NK-92 treated with Interleukin-12 subunit alpha and Interleukin-12 subunit beta, amount 100 ng/mL, for 24 hours (cell line): ENCODE measurements at places on chromosomes 7 and 10.

GRCh38 chr7:129903935-129904334 lies 48.8 kb downstream of the UBE2H start:
- no peak for DNase-seq

- no peak for DNase-seq
These were observed 271.9 kb upstream of the DGKB start for GRCh38 chr7:15174485-15174884.

GRCh38 chr10:126592901-126593300 lies 77.6 kb downstream of the C10orf90 start:
- no peak for DNase-seq

DNA sequence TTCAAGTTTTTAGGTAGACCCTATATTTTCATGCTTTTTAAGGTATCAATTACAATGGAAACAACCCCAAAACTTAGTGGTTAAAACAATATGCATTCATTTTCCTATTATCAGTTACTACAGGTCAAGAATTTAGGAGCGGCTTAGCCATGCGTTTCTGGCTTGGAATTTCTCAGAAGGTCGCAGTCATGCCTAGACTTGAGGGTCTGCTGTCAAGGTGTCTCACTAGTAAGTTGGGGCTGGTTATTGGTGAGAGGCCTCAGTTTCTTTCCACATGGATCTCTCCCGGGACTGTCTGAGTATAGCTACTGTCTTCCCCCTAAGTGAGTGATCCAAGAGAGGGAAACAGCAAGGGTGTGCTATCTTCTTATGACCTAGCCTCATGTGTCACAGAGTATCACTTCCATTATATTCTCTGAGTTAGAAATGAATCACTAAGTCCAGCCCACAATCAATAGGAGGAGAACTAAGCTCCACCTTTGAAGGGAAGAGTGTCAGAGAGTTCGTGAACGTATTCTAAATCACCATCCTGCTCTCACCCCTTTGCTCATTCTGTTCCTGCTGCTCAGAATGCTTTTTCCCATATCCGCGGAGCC lies 80.5 kb downstream of the RTKN2 start:
- DNase-seq, result no peak

- DNase-seq, result no peak
These were observed 245.0 kb downstream of the KIAA1217 start for GRCh38 chr10:24453973-24454372.

DNA sequence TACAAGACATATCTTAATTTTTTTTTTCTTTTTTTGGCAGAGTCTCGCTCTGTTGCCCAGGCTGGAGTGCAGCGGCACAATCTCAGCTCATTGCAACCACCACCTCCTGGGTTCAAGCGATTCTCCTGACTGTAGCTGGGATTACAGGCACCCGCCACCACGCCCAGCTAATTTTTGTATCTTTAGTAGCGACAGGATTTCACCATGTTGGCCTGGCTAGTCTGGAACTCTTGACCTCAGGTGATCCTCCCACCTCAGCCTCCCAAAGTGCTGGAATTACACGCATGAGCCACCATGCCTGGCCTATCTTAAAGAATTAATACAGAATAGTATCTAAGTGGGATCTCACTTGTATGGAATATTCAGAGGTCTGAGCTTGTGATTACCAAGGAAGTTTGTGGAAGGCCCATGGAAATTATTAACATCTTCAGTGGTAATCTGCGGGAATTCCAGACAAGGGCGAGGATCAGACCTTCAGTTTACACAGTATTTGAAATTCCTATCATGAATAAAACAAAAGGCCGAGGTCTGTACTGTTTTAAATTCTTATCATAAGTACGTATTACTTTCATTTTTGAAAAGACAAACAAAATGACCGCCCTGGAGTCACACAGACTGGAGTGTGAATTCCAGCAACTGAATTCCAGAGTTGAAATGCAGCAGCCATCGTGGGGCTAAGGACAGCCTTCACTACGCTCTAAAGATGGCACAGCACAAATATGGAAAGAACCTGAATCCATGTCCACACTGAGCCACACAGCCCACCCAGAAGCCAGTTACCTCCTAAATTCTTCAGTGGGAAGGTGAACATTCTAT lies 16.7 kb downstream of the GPRIN2 start:
- no peak for DNase-seq

DNA sequence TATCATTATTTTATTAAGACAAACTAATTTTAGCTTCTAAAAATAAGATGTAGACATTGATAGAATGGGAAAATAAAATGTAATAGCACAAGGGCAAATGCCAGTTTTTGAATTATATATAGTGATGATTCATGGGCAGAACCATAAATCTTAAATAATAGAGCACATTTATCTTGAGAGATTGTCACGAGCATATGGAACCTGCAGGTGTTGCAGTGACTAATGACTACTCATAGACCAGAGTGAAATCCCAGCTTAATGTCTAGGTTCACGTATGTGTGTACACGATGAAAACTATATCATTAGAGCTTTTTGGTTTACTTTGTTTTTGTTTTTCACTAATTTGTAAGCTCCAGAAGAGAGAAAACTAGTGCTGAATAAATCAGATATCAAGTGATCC lies 150.2 kb upstream of the CACNA2D1 start:
- no peak for DNase-seq

DNA sequence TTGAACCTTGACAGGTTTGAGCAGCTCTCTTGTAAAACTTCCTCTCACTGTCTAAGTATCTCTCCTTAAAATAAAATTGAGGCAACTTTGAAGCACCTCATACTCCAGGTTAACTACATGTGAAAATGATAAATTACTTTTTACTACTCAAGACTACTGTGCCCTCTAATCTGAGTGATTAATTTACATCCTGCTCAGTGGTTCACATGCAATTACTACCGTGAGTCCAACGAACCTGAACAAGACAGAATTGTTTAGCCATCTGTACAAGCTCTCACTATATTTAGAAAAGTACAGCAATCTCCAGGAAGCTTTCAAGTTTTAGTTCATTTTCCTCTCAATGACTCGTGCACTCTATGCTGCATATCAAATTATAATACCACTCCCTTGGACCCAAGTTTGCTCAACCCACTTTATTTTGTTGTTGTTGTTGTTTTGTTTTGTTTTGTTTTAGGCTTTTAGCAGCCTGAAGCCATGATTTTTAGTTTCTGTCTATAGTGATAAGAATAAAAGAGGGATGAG lies 21.2 kb downstream of the PDE1C start:
- no peak for DNase-seq

- no peak for DNase-seq
These were observed 6.1 kb upstream of the TBRG4 start for GRCh38 chr7:45117582-45117981.

GRCh38 chr10:46306516-46307184 lies 19.9 kb downstream of the ANTXRL start:
- DNase-seq, result no peak

DNA sequence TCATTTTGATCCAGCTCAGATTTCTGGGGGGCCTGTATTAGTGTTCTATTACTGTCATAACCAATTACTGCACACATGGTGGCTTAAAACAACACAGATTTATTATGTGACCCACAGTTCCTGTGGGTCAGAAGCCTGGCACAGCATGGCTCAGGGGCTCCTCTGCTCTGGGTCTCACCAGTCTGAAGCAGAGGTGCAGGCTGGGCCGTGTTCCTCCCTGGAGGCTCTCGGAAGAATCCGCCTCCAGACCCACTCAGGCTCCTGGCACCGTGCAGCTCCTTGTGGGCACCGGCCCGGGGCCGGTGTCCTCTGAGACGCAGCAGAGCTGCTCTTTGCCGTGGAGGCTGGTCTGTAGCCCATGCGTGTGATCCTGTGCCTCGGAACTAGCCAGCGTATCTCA lies 61.5 kb downstream of the RAMP3 start:
- no peak for DNase-seq

DNA sequence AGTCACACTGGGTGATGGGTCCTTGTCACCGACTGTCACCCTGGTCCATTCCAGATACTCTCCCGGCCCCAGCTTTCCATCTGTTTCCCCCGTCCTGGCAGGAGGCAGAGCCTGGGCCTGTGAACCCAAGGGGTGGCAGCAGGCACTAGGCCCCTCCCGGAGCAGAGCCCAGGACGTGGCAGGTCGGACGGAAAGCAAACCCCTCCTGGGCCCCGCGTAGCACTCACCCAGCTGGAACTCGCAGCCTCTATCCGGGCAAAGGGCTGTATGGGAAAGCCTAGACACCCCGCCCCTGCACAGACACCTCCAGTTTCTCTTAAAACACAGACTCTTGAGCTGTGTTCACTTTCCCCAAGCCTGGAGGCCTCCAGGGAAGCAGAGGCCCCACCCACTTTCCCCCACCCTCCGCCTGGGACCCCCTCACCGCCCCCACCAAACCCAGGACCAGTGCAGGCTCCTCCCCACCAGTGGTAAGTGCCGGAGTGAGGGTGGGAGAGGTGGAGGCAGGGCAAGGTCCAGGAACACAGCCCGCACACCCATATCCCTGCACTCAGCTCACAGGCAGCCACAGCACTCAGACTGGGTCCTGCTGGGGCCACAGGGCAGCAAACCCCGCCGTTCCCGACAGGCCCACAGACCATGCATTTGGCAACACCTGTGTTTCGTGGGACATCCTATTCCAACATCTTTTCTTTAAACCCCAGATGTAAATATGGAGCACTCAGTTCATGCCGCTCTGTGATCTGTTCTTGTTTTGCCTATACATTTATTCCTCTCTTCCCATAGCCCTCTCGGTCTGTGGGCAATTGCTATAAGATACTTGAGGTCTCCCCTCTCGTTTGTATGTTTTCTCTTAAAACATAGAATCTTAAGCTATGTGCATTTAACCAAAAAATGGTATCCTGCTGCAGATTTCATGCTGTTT lies 98.2 kb upstream of the PDGFA start:
- DNase-seq, result no peak

GRCh38 chr7:108109221-108109908 lies 20.8 kb downstream of the LAMB4 start:
- no peak for DNase-seq

GRCh38 chr10:71745664-71746250 lies 26.2 kb upstream of the C10orf105 start:
- no peak for DNase-seq

- DNase-seq, result no peak
These were observed 1.5 kb downstream of the PON1 start for GRCh38 chr7:95322854-95323253.

- DNase-seq, result no peak
These were observed 36.9 kb upstream of the SH2D4B start for GRCh38 chr10:80500572-80501380.

GRCh38 chr10:18886102-18886501 lies 162.5 kb upstream of the MALRD1 start:
- no peak for DNase-seq

DNA sequence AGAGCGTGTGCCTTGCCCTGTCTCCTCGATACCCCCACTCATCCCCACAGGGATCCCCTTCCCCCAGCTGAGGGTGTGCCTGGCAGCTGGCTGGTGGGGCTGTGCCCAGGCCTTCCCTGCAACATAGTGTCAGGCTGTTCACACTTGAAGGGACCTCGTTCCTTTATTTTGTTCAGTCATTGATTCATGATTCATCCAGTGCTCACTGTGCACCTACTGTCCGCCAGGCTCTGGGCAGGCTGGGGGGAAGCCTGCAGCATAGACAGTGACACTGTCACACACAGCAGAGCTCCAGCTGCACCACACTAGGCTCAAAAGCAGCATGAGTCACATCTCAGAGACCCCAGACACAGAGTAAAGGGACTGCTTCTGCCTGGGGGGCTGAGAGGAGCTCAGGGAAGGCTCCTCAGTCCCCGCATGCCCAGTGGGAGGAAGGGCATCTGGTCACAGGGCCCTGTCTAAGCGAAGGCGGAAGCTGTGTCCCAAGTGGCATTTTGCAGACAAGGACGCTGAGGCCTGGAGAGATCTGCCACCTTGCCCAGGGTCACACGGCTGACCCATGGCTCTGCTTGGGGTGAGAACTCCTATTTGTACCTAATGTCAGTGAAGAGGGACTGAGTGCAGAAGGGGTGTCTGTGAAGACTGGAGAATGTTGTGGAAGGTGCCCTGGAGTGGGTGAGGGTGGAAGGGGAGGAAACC lies 27.9 kb downstream of the CDH23 start:
- DNase-seq, result no peak

DNA sequence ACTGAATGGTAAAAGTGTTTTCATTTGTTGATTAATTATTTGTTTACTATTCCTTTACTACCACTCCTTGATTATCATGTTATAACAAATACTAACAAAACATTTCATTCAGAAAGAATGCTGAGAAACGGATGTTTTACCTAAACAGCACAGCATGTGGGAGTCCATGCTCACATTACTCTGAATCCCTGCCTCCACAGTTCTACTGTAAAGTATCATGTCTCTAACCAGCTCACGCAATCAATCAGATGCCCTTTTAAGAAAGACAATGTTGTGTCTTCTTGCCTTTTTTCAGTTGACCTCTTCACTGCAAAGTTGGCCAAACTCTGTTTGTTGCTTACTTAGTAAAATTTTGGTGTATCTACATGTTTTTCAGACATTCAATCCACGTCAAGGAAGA lies 232.5 kb upstream of the MDFIC start:
- no peak for DNase-seq

GRCh38 chr7:144632724-144633123 lies 203.1 kb downstream of the TPK1 start:
- DNase-seq, result no peak

GRCh38 chr7:1523208-1523607 lies 7.3 kb upstream of the MAFK start:
- DNase-seq, result no peak

GRCh38 chr7:151684408-151685175 lies 164.9 kb upstream of the RHEB start:
- no peak for DNase-seq

DNA sequence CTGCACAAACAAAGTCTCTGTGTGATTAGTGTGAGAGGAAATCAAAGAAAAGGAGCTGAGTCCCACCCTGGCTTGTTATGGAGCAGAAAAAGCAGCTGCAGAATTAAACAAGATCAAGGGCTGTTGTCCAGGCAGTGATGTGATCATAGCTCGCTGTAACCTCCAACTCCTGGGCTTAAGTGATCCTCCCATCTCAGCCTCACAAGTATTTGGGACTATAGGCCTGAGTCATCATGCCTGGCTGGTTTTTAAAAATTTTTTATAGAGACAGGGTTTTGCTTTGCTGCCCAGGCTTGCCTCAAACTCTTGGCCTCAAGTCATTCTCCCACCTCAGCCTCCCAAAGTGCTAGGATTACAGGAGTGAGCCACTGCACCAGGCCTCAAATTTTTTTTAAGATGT lies 88.9 kb downstream of the IPMK start:
- no peak for DNase-seq

- DNase-seq, result no peak
These were observed 42.8 kb upstream of the NUB1 start for GRCh38 chr7:151298765-151299164.

- DNase-seq, result no peak
These were observed 12.5 kb downstream of the STAG3 start for GRCh38 chr7:100190048-100190711.

- no peak for DNase-seq
These were observed 52.6 kb downstream of the TSPAN15 start for GRCh38 chr10:69503896-69504265.
